ENCODE measurements at places on chromosomes 16 and 17.

GRCh38 chr17:7382901-7383300, 2.0 kb downstream of the TNK1 start:
- no peak for DNase-seq

- DNase-seq: no peak
Observed at GRCh38 chr17:55742272-55743102, 8.4 kb upstream of the PCTP start.

- DNase-seq: no peak
Observed at GRCh38 chr17:20172376-20172775, 163.2 kb downstream of the SPECC1 start.

GRCh38 chr17:76966016-76966415, 97.8 kb downstream of the MGAT5B start:
- no peak for DNase-seq

- DNase-seq: no peak
Observed at GRCh38 chr16:23896832-23897821, 61.3 kb downstream of the PRKCB start.

DNA sequence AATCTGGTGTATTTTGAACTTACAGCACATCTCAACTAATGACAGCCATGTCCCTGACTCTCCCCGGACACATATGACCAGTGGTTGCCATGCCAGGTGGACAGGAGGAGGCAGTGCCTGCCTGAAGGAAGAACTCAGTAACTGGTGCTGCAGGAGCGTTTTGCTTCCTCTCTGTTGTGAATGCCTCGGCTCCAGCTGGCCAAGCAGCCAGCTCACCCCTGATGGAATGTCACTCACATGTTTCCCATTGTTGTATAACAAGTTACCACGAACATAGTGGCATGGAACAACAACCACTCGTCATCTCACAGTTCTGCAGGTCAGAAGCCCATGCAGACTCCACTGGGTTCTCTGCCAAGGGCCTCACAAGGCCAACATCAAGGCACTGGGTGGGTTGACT, 20.1 kb upstream of the IRF8 start:
- no peak for DNase-seq

DNA sequence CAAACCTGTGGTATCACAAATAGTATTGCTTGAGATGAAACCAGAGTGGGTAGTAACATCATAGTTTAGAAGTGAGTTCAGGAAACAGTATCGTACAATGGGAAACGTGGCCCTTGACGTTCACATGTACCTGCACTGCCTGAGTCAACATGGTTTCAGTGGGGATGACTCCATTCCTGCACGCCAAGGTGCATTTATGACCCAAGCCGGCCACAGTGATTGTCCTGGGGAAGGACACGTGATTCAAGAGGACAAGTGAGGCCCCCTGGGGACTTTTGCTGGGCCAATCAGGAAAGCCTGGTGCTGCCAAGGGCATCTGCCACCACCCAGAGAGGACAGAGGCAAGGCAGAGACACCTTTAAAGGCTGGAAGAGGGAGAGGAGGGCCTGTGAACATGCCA, 119.2 kb downstream of the AXIN2 start:
- no peak for DNase-seq

- DNase-seq: no peak
Observed at GRCh38 chr16:31537362-31538242, 9.9 kb downstream of the AHSP start.

GRCh38 chr16:16033208-16033717, 83.8 kb downstream of the ABCC1 start:
- no peak for DNase-seq

DNA sequence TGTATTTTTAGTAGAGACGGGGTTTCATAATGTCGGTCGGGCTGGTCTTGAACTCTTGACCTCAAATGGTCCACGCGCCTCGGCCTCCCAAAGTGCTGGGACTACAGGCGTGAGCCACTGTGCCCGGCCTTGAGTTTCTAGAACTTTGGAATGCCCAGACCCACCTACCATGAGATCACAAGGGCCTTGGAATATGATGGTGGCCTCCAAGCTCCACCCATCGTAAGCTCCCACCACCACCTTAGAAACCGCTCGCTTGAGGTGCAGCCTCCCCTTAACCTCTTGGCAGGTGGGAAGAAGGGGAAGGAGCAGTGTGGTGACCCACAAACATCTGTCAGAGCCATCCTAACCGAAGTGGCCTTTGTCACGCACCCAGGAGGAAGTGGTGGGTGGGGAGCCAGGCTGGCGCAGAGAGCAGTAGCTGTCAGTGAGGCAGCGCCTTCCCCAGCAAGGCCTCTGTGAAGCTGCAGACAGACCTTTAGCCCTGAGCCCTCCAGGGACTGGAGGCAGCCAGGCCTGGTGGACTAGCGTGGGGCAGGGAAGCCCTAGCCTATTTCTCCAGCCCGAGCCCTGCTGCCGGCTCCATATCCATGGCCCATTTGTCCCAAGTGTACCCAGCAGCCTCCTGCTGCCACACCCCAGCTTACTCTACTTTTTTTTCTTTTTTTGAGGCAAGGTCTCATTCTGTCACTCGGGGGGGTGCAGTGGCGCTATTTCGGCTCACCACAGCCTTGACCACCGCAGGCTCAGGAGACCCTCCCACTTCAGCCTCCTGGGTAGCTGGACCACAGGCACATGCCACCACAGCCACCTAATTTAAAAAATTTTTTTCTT, 13.1 kb upstream of the SEPHS2 start:
- peak; percentile 99 for DNase-seq

DNA sequence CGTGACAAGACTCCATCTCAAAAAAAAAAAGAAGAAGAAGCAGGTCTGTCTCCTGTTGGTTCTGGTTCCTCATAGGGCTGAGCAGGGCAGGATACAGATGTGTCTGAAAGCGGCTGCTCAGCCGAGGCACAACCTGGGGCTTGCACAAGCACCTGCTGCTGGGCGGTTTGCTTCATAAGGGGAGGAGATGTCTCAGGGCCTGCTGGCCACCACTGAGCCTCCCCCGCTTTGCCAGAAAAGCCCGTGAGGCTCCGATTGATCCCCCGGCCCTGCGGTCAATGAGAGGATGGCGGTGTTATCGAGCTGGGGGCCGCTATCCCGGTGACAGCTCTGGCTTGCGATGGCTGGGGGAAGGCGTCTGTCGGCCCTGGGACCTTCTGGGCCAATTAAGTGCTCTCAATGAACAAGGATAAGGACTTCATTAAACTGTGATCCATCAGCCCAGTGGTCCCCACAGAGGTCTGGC, 162.0 kb downstream of the SDK2 start:
- DNase-seq: peak; percentile 91

GRCh38 chr16:79769270-79769927, 168.9 kb upstream of the MAF start:
- no peak for DNase-seq

GRCh38 chr17:7222093-7222971, 2.6 kb downstream of the ACADVL start:
- no peak for DNase-seq

DNA sequence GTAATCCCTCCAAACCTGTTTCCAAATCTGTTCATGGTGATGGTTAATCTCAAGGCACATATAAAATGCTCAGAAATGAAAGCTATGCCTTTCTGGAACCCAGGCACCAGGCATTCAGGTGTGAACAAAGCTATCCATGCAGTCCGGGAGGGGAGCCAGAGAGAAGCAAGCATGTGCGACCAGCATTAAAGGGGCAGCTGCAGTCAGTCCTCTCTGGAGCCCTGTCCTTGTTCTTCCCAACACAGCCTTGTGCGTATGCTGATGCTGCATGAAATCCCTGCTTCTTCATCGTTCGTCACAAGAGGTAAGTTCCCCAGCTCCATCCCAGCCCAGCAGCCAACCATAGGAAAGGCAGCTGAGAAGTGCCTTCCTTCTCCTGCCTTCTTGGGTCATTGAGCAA, 148.7 kb downstream of the GRIN2A start:
- no peak for DNase-seq
